ENCODE measurements at places on chromosomes 4 and X.
A peak's percentile ranks its signal among the peaks of the same experiment; 100 is the strongest.

GRCh38 chrX:68532831-68533533 is 34.1 kb downstream of the YIPF6 start:
- DNase-seq: no peak

DNA sequence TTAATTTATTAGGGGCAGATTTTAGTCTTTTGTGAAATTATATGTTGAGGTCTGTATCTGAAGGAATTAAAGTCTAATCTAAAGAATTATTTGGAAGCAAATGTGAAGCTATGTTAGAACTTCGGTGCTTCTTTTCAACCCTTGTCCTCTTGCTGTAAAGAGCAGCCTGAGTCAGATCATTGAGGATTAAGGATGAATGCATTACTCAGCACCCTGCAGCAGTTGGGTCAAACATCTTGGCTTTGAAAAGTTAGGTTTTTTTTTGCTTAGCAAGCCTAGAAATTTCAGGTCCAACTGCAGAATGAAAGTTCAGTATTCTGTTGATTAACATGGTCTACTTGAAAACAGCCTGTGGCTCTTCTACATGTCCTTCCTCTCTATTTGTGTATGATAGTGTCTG is 57.6 kb downstream of the SLC4A4 start:
- DNase-seq: no peak

- DNase-seq: no peak
Observed at GRCh38 chr4:25654971-25655963, at the start of gene SLC34A2. Gene SLC34A2 (plus strand): TSS chr4:25655851. CDS start chr4:25662501, 6,650 bp downstream.

DNA sequence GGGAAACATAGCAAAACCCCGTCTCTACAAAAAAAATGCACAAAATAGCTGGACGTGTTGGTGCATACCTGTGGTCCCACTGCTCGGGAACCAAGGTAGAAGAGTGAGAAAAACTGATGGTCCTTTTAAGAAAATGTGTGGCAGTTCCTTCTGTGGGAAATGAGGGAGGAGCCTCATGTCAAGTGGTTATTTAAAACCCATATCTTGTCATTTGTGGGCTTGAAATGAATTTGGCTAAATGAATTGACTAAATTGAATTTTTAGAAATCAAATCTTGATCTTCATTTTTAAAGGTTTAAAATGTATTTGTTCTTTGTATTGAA is 16.2 kb upstream of the LAMP2 start:
- DNase-seq: no peak

GRCh38 chr4:14079601-14080000 is 452.1 kb upstream of the BOD1L1 start:
- no peak for DNase-seq

GRCh38 chr4:5503336-5503936 is 204.9 kb downstream of the EVC2 start:
- no peak for DNase-seq

DNA sequence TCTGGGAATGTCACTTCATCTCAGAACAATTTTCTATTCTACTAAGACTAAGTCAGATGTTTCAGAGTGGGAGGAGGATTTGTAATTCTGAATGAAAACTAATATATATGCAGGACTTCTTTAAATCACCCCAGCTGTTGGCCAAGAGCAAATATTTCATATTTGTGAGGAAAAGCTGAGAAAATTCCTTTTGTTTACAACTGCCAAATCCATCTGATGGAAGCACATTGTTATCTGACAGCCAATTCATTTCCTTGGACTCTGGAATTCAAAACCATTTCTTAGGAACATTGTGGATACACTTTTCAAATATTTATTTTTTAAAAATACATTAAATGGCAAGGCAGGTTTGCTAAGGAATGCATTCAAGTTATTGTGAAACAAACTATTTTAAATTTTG is 8.0 kb downstream of the SLIT2 start:
- DNase-seq: no peak

DNA sequence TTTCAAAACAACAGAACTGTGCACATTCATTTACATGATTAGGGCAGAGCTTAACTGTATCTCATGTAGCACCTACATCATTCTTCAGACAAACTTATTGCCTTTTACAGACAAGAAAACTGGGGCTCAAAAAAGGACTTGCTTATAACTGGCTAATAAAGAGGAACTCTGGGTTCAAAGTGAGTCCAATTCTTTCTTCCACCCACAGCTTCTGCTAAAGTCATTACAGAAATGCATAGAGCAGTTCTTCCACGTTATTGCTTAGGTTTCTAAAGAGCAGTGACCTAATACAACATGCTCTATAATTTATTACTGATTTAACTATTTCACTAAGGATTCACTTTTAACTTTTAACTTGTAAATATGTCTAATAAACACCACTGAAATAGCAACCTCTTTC is 60.6 kb downstream of the ELOVL6 start:
- DNase-seq: no peak

GRCh38 chr4:177281351-177281909 is 28.2 kb upstream of the NEIL3 start:
- DNase-seq: no peak

DNA sequence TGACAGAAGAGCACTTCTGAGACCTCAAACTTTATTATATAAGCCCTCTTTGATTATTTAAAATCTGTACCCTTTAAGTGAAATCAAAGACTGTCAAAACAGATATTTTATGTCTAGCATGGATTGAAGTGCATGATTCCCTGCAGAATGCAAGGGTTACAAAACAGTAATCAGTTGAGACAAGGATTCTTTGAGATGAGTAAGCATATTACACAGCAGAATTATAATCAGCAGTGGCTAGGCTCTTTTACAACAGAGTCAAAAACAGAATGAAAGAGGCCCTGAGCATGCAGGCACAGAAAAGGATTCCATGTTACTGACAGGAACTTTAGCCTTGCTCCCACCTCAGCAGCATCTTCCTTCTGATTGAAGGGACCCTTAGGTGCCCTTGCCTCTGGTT is 487.9 kb upstream of the GALNT7 start:
- DNase-seq: no peak

DNA sequence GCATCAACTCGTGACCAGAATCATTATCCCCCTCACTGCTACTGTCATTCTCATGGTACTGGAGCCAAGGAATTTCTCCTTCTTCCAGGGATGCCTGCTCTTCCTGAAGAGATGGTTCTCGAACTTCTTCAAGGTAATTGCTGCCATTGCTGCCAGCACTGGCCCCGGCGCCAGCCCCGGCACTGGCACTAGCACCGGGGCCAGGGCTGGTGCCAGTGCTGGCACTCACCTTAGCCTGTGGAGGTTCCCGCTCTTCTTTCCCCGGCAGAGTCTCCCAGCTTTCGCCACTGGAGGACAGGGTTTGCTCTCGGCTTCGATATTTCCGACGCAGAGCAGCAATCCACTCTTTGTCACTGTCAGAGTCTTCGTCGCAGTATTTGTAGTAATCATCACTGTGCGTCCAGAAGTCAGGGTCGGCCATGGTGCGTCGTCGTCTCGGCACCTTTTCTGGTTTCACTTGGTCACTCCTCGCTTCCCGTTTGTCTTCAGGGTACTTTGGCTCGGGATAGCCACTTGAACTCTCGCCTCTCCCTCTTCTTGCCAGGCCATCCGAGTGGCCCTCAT is 3.4 kb downstream of the PJA1 start:
- DNase-seq: no peak

GRCh38 chr4:80367737-80368136 is 32.2 kb downstream of the CFAP299 start:
- DNase-seq: no peak

GRCh38 chr4:3714642-3715001 is 51.6 kb upstream of the ADRA2C start:
- no peak for DNase-seq

DNA sequence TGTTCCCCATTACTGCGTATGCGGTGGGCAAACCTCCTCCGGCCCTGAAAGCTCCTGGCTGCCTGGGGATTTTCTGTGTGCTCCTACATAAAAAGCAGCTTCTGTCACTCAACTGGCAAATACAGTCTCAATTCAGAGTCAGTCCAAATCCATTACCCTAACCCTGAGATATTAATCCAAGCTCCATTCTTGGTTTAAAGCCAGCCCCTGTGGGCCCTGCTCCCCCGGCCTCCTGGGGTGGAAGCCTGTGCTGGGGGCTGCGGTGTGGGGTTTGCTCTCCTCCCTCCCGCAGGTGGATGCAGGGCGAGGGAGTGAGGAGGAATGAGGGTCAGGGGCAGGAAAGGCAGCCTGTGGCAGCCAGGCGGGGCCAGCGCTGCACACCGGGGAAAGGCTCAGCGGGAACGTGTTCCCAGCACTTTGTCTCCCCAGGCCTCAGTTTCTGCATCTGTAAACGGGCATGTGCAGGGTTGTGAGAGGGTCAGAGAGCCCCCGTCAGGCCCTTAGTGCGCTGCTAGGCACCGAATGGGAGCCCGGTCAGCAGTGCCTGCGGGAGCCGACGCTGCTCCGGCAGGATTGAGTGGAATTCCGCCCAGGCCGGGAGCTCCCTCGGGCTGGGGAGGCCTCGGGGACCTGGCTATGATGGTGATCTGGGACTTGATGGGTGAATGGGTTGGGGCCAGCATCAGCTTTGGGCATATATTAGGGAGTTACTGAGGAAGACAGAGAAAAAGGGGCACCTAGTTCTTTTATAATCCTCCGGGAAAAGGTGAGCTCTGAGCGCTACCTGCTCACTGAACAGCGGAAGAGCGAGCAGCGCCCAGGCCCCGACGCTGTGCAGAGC is 6.3 kb upstream of the RGS12 start:
- no peak for DNase-seq

- peak; percentile 65 for DNase-seq
Observed at GRCh38 chrX:40177117-40177430, 79.3 kb upstream of the BCOR start.

DNA sequence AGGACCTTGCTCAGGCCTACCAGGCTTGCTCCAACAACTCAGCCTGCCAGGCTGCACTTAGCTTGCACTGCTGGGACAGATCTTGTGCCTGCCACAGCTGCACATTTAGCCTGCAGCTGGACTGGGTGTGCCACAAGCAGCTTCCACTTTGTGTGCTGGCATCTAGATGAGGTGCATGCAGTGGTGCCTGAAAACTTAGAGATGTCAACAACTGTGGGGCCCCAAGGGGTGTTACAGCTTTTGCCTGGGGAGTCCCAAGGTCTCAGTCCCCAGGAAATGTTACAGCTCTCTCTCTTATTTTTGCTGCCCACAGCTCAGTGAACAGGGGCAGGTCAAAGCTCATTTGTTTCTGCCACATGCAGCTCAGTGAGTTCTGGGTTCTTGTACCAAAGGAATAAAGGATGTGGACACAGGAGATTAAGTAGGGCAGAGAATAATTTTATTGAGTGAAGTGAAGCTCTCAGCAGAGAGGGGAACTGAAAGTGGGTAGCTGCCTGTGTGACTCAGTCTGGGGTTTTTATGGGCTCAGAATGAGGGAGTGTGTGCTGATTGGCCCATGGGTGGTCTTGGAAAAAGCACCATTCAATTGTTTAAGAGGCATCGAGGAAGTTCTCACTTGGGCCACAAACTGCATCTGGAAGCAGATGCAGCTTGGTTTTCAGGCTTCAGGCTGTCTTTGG is 828.3 kb downstream of the TECRL start:
- no peak for DNase-seq

Measured in suprapubic skin (tissue), 4 donors.